Osteocyte (in vitro differentiated cells): ENCODE measurements at places on chromosomes 2 and 18. TPM values are rescaled to one million over a fixed set of nuclear protein-coding genes. Genes with fewer than 3 reads are reported as not detected.

DNA sequence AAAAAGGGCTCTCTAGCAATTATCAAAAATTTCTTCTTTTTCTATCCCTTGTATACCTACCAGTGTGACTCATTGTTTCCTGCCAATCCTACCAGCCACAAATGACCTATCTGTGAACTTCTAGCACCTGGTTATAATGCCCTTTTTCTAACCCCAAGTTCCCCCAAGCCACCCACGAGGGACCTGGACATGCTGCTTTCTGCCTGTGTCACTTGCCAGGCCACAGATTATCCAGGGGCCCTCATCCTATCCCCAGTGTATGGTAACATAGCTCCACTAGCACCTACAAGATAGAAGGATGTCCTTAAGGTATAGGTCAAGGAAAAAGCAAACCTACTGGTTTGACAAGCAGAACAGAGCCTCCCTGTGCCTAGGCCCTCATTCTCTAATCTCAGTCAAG lies 26.8 kb downstream of the AAK1 start:
- DNase-seq = no peak

- no peak for DNase-seq
Measured at GRCh38 chr2:66840321-66841002, 405.5 kb downstream of the MEIS1 start.

BARD1 gene
- 15.5 and 17.0 TPM in 2 replicates for total RNA-seq

- DNase-seq = no peak
Measured at GRCh38 chr2:106638580-106638979, 151.4 kb downstream of the CD8B2 start.

GRCh38 chr18:9570255-9570654 lies 44.1 kb downstream of the PPP4R1 start:
- DNase-seq = no peak
